Suprapubic skin (tissue), 4 donors: ENCODE measurements at places on chromosomes 16 and 17.

- DNase-seq: no peak
Observed at GRCh38 chr17:77385750-77386501, 245.2 kb downstream of the SEC14L1 start.

DNA sequence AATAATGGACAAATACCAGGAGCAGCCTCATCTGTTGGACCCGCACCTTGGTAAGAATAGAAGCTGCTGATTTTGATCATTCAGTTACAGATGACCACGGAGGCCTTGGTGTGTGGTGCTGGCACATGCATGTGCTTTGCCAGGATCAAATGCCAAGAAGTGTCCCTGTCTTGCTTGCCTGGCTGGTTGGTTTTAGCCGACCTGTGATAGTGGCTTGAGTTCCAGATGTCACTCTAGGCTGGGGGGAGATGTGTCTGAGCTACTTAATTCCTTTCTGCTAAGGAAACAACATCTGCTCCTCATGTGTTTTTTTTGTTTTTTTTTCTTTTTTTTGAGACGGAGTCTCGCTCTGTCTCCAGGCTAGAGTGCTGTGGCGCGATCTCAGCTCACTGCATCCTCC is 4.3 kb downstream of the TBCD start:
- no peak for DNase-seq

GRCh38 chr17:39643271-39643670 is 6.3 kb downstream of the STARD3 start:
- no peak for DNase-seq

DNA sequence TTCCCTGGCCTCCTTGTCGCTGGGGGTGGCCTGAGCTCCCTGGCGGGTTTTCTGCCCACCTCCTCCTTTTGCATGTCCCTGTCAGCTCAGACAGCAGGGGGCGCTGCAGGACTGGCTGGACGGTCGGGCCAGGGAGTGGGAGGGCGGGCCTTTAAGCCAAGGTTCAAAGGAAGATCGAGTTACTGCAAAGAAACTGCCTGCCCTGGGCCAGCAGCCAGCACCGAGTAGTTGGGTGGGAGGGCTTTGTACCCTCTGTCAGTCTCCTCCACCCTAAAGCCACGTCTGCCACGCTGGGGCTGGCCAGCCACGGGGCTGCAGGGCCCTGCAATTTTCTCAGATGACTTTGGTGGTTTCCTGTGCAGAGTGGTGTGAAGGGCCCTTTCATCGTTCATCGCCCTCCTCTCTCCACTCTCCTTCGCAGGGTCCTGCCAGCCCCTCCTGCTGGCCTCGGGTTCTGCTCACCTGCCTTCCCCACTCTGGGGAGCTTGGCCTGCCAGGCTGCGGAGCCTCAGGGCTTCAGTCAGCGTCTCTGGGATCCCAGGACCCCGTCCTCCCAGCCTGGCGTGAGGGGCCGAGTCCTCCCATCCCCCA is 12.3 kb downstream of the GPR142 start:
- DNase-seq: peak; percentile 96

DNA sequence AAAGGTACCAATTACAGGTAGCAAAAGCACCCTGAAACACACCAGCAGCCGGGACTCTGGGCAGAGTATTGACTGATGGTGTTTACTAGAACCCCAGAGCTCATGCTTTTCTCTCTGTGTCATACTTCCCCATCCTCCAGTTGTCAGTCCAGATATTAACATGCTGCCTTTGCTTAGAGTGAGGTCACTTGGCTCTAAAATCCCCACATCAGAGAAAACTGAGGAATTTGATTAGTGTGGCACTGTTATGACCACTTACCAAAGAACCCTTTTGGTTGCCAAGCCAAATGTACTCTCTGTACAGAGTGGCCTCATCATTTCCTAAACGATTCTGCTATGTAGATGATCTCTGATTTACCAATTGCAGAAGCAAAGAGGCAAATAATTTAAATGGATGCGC is 80.4 kb downstream of the ABCC12 start:
- no peak for DNase-seq

- DNase-seq: no peak
Observed at GRCh38 chr16:57690782-57691471, 3.7 kb upstream of the DRC7 start.

- no peak for DNase-seq
Observed at GRCh38 chr16:22400900-22401299, 26.5 kb upstream of the CDR2 start.

- no peak for DNase-seq
Observed at GRCh38 chr17:41019415-41019814, 7.6 kb downstream of the KRTAP1-5 start.

DNA sequence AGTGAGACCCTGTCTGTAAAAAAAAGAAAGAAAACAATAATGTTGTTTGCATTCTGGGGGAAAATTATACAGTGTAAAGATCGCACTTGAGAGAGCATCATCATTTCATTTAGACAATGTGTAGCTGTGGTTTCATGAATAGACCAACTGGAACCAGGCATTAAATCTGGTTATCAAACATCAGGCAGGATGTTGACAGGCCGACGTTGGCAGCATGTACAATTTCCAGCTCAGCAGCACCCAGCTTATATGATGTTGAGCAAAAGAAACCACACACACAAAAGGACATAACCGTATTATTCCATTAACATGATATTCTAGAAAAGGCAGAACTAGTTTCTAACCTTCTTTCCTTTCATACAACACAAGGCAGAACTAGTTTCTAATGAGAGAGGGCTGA is 5.8 kb downstream of the MARVELD3 start:
- DNase-seq: no peak

DNA sequence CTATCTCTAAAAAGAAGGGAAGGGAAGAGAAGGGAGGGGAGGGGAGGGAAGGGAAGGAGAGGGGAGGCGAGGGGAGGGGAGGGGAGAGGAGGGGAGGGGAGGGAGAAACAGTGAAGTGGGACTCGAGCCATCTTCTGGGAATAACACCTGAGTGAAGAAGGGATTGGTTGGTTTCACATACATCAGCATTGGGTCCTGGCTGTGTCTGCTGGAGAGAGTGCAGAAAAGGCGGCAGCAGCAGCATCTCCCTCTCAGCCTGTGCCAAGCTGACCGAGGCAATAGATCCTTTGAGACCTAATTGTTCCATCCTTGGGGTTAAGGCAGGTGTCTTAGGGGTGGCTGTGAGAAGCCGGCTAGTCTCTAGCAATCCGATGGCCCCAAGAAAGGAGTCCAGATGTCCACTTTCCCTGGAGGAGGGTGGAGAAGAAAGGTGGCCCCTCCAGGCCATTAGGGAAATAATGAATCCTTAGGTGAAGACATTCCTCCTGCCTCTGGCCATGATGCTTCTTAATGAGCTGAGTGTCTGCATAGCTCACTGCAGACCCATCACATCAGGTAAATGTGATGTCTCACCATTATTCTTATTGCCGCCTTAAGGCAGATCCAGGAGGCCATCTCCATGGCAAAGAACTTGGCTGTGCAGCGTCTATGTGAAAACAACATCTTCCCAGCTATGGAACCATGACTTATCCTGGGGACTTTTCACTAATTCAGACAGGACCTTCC is 71.6 kb downstream of the WIPI1 start:
- peak; percentile 43 for DNase-seq

- DNase-seq: no peak
Observed at GRCh38 chr17:27475981-27476895, 20.0 kb downstream of the KSR1 start.

GRCh38 chr16:27748868-27749546 is 199.1 kb downstream of the KATNIP start:
- no peak for DNase-seq

GRCh38 chr16:56849690-56850680 is 15.0 kb upstream of the SLC12A3 start:
- peak; percentile 40 for DNase-seq

- no peak for DNase-seq
Observed at GRCh38 chr17:28916302-28916934, 13.5 kb upstream of the DHRS13 start.

DNA sequence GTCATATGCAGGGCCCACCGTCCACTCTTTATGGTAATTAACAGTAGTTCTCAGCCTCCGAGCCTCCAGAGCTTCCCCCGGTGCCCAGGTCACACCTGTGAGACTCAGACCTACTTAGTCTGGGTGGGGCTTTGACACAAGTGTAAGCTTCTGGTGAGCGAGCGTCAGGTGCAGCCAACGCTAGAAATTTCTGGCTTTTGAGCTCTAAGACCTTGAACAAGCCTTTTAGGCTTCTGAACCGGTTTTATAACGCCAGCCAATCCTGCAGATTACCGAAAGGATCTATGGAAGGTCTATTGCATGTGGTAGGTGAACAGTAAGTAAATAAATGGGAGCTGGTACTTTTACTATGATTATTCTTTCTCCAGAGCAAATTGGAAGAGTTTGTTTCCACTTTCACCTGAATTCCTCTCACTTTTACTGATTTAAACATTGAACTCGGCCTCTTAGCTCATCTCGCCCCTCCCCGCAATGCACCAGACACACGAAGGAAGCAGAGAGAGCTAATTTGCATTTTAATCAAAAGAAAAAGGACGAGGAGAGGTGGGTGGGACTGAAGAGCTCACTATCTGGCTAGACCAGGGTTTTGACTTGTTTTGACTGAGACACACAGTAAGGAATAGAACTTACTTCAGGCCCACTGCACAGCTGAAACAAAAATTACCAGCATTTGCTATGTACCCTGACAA is 47.1 kb downstream of the ABAT start:
- DNase-seq: no peak

- no peak for DNase-seq
Observed at GRCh38 chr16:22311520-22311919, 14.3 kb downstream of the POLR3E start.

DNA sequence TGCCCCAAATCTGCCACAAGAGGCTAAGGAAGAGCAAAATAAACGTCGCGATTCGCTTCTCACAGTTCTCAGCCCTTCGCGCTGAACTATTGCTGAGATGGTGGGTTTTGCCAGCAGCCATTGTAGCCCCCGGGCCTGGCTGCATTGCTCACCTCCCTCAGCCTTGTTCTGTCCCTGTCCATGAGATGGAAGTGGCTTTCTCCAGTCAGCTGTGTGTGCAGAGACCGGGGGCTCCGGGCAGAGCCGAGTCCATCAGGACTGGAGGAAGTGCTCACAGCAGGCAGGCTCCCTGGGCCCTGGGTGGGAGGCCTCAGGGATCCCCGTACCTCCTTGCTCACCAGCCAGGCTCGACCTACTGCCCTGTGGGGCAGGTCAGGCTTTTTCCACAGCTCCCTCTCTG is 27.6 kb upstream of the CAPN15 start:
- no peak for DNase-seq

- DNase-seq: no peak
Observed at GRCh38 chr16:16067127-16067526, 117.7 kb downstream of the ABCC1 start.

GRCh38 chr17:37789021-37789565 is 44.2 kb upstream of the HNF1B start:
- no peak for DNase-seq

- no peak for DNase-seq
Observed at GRCh38 chr17:49242813-49243212, 12.2 kb upstream of the PHOSPHO1 start.

DNA sequence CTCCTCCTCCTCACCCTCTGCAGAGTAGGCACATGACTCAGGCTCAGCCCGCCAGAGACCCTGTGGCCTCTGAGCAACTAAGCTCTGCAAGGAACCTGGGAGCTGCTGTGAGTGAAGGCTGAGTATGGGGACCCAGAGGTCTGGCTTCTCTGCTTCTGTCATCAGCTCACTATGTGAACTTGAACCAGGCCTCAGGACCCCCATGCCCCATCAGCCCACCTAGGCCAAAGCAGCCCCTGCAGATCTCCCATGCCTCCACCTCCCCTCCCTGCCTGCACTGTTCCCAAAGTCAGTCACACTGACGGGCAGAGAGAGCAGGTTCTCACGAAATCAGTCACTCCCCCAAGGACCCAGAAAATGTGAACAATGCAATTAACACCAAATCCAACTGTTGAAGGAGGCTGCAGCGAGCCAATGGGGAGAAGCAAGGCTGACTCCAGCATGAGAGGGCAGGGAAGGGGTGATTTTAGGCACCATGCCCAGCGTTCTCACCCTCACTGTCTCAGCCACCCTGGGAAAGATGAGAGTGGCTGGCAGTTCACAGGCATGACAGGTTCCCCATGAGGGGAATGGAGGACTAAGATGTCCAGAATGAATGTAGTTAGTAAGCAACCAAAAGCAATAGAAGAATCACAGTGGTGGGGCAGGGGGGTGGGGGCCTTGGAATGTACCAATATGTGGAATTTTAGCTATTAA is 60.6 kb downstream of the BEAN1 start:
- peak; percentile 54 for DNase-seq

DNA sequence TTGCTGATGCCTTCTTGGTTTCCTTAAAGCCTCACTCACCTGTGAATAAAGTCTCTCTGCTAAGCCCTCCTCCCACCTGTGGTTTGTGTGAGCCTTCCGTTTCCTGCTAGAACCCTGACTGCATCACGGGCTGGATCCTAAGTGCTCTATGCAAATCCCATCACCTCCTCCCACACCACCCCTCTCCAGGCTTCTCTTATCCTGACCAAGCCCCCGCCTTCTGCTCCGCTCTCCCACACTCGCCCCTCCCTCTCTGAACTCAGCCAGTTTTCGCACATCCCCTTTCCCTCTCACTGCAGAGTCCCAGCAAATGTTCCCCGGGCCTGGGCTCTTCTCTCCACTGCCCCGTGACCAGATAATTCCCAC is 51.8 kb downstream of the PIMREG start:
- DNase-seq: peak; percentile 77

- no peak for DNase-seq
Observed at GRCh38 chr16:287298-287811, 4.4 kb downstream of the PDIA2 start.

DNA sequence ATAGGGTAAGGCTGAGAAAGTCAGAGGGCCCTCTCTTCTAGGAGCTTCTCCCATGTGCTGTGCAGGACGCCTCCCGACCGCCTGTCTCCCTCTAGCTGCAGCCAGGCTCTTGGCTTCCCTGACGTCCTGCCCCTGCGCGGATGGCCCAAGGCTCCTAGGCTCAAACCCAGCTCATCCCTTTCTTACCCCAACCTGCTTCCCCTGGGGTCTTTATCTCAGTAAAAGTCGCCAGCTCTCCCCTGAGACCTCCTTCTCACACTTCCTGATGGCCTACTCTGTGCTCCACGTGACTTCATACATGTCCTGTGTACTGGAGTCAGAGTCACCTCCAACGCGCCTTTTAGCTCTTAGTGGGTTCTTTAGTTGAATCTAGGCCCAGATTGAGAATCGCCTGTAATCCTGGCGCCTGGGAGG is 1.1 kb upstream of the ZNF747 start:
- DNase-seq: no peak

GRCh38 chr17:62675260-62675659 is 47.8 kb downstream of the MRC2 start:
- no peak for DNase-seq

- no peak for DNase-seq
Observed at GRCh38 chr17:76797241-76797840, 59.4 kb downstream of the MFSD11 start.

- no peak for DNase-seq
Observed at GRCh38 chr17:65407017-65407416, 154.4 kb downstream of the AXIN2 start.

DNA sequence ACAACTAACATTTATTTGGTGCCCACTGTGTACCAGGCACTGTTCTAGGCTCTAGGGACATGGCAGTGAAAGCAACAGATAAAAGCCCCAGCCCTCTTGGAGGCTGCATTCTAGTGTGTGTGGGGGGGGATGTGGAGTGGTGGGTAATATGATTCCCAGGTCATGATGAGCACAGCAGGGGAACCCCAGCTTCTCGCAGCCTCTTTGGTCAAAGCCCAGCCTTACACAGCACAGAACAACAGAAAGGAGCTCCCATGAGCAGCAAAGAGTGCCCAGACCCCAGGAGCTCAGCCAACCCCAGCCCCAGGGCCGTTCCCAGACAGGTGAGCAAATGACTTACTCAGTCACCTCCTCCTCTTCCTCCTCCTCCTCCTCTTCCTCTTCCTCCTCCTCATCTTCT is 21.9 kb downstream of the CNGB1 start:
- no peak for DNase-seq

- no peak for DNase-seq
Observed at GRCh38 chr17:41058741-41059140, 1.2 kb downstream of the KRTAP2-3 start.
